ENCODE measurements at places on chromosomes 1 and 21.

- no peak for DNase-seq
Observed at GRCh38 chr1:107318932-107319331, 178.1 kb downstream of the NTNG1 start.

DNA sequence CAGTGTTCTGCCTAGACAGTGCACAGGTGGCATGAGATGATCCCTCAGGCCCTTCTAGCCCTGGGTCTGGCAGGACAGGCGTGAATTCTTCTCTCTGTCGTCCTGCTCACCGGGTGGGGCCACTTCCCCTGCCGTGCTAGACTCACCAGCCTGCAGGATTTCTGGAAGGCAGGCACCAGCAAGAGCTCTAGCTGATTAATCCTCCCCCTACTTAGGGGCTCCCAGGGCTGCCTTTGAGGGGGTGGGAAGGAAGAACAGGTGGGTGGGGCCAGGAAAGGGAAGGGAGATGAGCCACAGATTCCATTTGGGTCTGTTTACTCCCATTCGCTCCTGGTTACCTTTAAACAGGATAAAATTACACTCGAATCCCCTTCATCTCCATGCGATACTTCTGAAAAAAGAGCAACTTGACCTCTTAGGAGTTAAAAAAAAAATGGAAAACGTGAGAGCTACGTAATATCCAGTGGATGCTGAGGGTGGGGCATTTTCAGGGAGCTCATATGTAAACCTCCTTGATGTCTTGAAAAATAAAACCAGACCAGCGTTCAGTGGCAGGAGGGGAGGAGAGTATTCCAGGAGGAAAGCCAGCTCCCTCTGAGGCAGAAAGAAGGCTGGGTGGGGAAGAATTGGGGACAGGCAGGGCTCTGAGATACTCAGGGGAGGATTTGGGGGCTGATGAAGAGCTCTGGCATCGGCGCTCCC lies 665.5 kb downstream of the PTPRU start:
- DNase-seq: no peak

- DNase-seq: no peak
Observed at GRCh38 chr1:95230768-95231191, 3.2 kb upstream of the RWDD3 start.

- no peak for DNase-seq
Observed at GRCh38 chr1:93190432-93190831, 9.9 kb downstream of the CCDC18 start.

DNA sequence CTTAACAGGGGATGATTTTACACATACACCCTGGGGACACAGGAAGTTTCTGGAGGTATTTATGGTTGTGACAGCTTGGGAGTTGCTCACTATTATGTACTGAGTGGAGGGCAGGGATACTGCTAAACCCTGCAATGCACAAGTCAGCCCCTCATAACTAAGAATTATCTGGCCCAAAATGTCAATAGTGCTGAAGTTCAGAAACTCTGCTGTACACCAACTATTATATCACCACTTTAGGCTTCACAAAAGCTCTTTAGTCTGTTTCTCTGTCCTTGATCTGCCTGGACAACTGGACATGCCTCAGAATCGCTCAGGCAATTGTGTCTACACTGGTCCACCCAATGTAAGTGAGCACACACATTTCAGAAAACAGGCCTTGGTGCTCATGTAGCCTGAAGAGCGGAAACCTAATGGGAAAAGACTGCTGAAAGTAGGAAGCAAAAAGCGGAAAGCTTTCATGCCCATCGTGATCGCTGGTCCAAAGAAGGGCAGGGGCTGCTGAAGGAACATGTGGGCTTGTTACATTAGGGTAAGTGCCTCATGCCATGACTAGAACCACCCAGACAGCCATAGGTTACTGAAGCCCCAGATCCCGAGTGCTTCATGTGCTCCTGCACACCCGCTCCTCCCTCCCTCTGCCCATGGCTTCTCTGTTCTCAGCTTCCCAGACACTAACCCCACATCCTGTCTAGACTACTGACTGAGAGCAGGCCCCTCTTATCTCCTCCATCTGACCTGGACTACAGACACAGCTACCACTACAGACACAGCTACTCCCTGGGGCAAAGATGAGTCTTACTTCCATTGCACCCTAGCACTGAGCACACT lies 73.5 kb downstream of the LRIG2 start:
- DNase-seq: peak; percentile 32

GRCh38 chr1:23795676-23796465 lies 4.7 kb downstream of the GALE start:
- DNase-seq: no peak

DNA sequence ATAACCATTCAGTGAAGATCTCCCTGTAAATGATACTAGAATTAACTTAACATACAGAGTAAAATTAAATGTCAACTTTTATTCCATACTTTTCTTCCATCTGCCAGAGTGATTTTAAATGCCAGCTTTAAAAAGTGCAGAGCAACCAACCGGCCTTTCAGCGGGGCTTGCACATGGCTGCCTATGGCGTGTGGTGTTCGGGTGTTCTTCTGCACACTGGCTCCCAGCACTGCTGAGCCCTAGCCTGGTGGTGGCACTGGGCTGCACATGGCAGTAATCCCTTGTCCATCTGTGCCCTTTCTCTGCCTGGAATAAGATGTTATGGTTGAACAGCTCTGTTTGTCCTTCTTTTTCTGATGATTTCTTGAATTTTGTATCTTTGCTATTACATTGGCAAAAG lies 156.3 kb downstream of the SNX7 start:
- DNase-seq: no peak

DNA sequence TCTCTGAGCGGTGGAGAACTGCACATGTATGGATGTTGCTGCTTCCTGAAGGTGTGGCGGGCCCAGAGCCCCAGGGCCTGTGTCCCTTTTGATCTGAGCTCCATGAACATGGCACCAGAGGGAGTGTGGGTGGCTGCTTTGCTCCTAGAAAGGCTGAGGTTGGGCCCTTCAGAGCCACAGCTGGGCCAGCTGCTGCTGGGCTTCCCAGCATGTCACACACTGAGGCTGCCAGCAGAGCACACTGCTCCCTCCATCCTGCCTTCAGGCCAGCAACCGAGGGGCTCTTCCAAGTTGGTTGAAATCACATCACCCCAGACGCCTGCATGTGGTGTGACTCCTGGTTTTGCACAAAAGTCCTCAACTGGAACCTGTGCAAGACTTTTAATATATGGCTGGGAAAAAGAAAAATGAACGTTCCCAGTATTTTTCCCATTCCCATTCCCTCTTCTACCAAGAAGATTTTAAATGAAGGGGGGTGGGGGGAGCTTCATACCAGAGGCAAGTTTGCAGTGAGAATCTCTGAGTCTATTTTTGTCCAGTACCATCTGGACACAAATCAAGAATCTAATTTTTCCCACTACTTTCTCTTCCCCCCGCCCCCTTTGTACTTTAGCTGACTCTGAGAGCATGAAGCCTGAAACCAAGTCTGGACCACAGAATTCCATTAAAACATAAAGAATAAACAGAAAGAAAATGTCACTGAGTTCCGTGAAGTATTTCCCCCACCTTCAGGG lies 26.2 kb upstream of the NGF start:
- peak; percentile 83 for DNase-seq

GRCh38 chr1:199701726-199702125 lies 325.8 kb upstream of the NR5A2 start:
- no peak for DNase-seq

DNA sequence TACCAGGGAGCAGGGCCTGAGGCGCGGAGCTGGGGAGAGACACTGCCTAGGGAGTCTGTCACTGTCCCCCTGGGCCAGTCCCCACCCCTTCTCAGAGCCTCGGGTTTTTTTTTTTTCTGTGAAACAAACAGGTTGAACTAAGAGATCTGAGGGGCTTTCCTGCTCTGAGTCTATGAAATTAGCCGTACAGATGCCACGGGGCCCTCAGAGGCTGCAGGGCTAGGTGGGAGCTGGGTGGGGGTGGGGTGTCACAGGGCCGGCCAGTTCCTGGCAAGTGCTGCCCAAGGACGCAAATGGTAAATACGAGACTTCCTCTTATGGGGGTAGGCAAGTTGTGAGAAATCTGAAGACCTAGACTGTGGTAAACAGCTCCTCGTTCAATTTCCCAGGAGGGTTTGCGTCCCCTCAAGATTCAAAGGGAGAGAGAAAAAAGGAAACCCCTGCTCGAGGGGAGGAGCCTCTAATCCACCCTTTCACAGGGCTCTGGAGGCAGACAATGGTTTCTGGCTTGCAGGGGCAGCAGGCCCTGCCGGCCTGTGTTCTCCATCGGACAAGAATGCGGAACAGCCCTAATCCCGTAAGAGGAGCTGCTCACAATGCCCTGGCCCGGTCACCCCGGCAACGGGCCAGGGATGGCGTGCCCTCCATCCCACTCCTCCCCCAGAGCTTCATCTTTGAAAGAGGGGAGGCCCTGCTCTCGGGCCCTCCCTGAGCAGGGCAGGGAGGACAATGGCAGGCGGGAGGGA lies 7.8 kb downstream of the NUAK2 start:
- peak; percentile 80 for DNase-seq

DNA sequence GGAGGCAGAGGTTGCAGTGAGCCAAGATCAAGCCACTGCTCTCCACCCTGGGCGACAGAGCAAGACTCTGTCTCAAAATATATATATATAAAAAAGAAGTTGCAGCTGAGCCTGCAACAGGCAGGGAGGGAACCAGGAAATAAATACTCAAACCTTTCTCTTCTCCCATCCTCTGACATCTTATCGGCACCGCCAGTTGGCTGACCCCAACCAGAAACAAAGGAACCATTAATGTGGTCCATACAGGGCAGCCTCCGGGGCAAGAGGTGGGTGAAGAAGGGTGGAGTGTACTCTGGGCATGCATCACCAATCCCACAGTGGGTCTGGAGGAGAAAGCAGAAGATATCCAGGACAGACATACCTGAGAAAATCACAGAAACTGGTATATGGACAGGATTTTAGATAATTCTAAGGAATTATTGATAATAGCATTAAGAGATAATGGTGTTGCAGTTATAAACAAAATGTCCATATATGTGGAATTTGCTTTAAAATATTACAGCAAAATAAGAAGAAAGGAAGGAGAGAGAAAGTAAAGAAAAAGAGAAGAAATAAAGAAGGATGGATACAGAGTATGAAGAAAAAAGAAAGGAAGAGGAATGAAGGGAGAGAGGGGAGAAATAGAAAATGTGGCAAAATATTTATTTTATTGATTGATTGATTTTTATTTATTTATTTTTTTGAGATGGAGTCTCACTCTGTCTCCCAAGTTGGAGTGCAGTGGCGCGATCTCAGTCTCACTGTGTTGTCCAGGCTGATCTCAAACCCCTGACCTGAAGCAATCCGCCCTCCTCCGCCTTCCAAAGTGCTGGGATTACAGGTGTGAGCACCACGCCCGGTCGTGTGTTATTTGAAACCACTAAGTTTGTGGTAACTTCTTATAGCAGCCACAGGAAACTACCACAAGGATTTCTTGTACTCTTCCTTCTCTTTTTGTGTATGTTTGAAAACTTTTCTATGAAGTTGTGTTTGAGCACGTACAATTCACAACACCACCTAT lies 4.1 kb upstream of the PTAFR start:
- DNase-seq: no peak

GRCh38 chr1:8653878-8654277 lies 163.6 kb downstream of the RERE start:
- DNase-seq: no peak

GRCh38 chr1:7339953-7340352 lies 431.1 kb upstream of the VAMP3 start:
- no peak for DNase-seq

DNA sequence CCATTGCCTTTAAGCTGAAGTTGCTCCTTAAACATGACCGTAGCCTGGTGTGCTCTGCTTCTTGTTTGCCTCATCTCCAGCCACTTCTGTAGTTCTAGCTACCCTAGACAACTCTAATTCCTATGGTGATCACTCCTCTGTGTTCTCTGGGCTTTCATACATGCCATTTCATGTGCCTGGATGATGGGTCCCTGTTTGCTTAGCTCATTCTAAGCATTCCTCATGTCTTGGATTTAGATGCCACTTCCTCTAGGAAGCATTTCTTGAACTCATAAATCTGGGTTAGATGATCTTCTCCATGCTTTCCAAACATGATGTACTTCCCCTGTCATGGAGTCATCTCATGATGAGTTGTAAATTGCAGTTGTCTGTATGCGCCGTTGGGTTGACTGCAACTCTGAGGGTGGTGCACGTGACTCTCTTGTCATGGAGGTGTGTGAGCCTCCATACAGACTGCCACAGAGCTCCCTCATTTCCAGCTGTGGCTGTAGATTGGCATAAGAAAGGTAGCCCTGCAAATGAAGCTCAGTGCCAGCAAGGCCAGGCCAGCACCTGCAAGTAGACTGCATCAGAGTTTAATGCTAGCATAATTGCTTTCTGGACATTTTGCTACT lies 77.2 kb downstream of the LAMC1 start:
- DNase-seq: no peak

DNA sequence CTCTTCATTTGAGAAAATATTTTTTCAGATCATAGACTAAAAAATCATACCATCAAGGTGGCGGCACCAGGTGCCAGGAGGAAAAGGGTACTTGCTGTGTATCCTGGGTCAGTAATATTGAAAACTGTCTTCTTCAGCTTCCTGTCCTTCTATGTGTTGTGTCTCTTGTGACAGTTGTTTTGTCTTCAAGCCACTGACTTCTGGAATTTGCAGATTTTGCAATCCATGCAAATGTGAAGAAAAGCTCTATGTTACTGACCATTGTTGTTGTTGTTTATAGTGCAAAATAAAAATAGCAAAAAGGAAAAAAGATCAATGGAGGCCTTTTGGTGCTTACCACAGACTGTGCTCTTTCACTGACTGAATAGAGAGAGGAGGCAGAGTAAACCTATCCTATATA lies 83.2 kb upstream of the RHOU start:
- no peak for DNase-seq

- peak; percentile 37 for DNase-seq
Observed at GRCh38 chr21:41133874-41134522, 34.0 kb upstream of the BACE2 start.

- DNase-seq: peak; percentile 42
Observed at GRCh38 chr1:234617131-234617985, 7.4 kb upstream of the IRF2BP2 start.

GRCh38 chr1:108861566-108861965 lies 4.7 kb upstream of the AKNAD1 start:
- DNase-seq: no peak

DNA sequence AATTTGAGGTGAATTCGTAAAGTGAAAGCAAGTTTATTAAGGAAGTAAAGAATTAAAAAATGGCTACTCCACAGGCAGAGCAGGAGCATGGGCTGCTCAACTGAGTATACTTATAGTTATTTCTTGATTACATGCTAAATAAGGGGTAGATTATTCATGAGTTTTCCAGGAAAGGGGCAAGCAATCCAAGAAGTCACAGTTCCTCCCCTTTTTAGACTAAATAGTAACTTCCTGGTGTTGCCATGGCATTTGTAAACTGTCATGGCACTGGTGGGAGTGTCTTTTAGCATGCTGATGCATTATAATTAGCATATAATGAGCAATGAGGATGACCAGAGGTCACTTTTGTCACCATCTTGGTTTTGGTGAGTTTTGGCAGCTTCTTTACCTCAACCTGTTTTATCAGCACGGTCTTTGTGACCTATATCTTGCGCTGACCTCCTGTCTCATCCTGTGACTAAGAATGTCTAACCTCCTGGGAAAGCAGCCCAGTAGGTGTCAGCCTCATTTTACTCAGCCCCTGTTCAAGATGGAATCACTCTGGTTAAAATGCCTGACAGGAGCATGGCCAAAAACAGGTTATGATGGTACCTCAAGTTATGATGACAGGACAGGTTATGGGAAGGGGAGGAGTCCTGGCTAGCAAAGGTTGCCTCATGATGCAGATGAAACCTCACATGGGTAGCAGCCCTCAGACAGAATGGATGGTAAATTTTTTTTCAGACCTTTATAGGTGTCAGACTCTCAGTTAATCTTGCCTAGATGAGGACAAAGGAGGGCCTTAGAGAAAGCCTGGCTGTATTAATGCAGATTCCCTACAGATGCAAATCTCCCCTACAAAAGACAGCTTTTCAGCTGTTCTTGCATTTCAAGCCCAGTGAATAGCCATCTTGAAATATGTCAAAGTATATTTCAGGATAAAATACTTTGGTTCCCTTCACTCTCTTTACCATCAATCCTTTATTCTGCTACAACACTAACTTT lies 49.7 kb downstream of the SIPA1L2 start:
- no peak for DNase-seq
